HS-27A (cell line): ENCODE measurements at places on chromosomes 3 and 15.

GRCh38 chr3:100072326-100073048 is 41.8 kb downstream of the FILIP1L start:
- DNase-seq: no peak

GRCh38 chr3:14248849-14249523 is 70.4 kb downstream of the LSM3 start:
- no peak for DNase-seq

DNA sequence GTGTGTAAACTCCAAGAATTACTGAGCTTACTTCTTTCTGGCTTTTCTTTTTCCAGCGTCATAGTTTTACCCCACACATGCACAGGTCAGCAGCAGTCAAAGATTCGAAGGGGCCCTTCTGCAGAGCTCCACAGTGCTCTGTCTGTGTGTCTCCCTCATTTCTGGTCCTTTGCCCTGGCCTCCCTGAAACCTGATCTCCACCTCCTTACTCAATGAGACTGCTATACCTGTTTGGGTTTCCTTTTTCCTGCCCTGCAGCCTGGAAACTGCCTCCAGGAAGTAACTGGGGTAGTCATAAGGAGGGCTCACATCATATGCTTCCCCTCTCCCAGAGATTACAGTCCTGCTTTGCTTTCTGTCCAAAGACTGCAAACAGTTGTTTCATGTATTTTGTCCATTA is 82.8 kb upstream of the TNIK start:
- no peak for DNase-seq

DNA sequence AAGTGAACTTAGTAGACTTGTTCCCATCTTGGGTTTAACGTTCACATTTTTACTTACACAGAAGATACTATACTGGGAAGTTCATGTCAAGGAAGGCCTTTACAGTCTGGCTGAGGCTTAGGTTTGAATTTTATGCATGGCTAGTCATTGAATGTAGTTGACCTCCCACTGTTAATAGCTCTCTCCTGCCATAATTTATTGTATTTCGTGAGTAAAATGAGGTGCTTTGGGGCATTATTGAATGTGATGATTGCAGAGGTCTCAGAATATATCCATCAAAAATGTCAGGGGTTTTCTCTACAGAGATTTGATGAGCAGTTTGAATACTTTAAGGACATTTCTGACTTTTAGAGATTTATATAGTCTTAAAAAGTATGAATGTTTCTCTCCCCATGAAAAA is 356.6 kb upstream of the GRM7 start:
- DNase-seq: no peak

DNA sequence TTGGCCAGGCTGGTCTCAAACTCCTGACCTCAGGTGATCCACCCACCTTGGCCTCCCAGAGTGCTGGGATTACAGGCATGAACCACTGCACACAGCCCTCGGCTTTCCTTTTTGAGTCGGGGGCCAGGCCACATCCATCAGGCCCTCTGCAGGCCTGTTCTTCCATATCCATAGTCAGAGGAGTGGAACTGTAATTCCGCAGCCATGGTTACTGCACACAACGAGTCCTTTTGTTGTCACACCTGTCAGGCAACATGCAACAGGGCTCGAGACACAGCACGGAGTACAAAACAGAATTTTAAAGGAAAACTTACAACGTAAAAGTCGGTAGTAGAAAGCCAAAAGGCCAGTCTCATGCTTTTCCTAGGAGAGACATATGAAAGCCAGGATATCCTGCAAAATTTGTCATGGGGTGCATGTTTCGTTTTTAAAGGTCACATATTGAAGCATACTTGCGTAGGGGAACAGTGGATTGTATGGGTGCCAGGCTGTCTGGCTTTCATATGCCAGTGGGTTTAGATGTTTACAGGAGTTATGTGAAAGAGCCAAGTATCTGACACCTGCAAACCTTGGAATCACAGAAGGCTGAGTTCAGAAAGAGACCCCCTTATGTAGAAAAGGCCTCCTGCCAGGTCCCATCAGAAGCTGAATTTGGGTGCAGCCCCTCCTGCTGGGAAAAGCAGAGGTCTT is 63.2 kb upstream of the LPP start:
- no peak for DNase-seq

DNA sequence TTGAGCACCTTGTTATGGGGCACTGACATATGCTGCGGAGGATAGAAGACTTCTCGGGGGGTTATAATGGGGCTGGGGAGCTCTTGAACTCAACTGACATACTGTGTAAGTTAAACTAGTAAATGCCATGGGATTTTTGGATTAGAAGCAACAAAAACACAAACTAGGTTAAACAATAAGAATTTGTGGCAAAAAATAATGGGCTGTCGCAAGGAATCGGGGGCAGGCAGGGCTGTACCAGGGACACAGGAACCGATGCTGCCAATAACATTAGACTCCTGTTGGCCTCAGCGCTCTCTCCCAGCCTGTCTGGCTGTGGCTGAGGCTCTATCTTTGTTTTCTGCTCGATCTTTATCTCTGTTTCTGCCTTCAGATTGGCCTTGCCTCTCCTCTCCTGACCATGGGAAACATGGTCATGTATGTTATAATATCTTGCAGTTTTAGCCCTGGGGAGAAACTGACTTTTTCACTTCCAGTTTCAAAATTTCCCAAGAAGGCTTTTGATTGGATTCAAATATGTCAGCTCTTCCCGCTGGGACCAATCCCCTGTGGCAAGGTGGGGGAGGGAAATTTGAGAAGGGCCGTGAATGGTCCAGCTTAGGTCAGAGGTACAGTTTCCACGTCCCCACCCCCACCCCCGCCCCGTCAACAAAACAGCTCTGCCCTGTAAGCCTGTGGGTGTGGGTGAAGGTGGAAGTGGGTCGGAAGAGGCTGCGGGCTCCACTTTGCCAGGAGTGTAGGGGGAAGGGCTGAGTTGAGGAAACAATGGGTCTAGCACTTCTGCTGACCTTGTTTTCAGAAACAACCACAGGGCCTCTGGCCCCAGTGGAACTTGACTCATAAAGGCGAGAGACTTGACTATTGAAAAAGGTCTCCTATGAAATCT is 161.1 kb upstream of the TBL1XR1 start:
- DNase-seq: no peak

- DNase-seq: no peak
These were observed 94.6 kb downstream of the THRB start for GRCh38 chr3:24400015-24400414.

- no peak for DNase-seq
These were observed 19.9 kb downstream of the RBPMS2 start for GRCh38 chr15:64755427-64755940.

DNA sequence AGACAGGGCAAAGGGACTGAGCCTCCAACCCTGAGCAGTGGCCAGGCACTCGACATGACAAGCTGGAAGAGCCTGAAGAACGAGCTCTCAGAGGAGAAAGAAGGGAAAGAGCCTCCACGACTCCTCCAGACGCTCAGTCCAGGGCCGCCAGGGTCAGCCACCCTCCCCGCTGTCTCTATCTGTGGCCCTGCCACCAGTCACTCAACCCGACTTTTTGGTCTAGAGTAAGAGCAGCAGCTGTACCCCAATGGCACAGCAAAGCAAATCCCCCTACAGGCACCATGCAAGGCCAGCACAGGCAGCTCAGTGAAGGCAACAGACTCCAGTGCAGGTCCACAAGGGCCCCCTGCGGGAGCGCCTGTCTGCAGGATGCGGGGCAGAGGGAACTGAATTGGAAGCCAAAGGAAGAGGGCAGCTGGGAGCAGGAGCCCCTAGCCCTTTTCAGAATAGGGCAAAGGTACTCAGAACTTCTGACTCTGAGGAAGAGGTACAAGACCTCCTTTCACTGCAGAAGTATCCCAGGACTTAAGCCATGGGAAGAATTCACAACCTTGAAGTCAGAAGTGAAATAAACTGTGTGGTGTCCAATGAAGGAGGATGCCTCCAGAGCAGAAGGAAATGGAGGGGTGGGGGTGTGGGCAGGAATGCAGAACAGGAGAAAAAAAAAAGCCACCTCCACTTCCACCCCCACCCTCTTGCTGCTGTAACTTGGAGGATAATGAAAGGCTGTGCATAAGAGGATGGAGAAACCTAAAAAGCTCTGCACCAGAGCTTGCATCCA is 8.5 kb upstream of the GRAMD2A start:
- DNase-seq: no peak

- peak; percentile 98 for DNase-seq
These were observed 26.6 kb downstream of the SEMA7A start for GRCh38 chr15:74406992-74407705.

GRCh38 chr3:12252889-12253288 is 36.0 kb upstream of the PPARG start:
- no peak for DNase-seq

DNA sequence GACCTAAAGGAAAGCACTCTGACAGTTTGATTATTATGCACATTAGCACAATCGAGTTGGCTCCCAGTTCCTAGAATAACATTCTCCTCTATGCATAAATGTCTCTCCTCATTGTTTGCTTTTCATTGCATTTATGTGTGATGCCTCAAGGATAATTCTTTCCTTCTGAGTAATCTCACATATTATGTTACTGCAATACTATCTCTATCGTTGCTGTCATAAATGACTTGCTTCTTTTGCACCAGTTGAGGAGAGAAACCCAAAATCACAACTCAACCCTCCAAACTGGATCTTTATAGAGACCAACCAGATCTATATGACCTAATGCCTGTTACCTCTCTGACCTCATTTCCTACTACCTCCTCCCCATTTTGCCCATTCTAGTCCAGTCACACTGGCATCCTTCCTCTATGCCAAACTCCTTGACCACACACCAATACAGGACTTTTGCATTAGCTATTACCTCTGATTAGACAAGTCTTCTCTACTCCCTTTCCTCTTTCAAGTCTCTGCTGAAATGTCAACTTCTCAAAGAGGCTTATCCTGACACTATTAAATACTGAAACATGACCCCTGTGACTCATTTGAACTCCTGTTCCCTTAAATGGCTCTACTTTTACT is 1026.0 kb downstream of the TUSC7 start:
- DNase-seq: peak; percentile 55

DNA sequence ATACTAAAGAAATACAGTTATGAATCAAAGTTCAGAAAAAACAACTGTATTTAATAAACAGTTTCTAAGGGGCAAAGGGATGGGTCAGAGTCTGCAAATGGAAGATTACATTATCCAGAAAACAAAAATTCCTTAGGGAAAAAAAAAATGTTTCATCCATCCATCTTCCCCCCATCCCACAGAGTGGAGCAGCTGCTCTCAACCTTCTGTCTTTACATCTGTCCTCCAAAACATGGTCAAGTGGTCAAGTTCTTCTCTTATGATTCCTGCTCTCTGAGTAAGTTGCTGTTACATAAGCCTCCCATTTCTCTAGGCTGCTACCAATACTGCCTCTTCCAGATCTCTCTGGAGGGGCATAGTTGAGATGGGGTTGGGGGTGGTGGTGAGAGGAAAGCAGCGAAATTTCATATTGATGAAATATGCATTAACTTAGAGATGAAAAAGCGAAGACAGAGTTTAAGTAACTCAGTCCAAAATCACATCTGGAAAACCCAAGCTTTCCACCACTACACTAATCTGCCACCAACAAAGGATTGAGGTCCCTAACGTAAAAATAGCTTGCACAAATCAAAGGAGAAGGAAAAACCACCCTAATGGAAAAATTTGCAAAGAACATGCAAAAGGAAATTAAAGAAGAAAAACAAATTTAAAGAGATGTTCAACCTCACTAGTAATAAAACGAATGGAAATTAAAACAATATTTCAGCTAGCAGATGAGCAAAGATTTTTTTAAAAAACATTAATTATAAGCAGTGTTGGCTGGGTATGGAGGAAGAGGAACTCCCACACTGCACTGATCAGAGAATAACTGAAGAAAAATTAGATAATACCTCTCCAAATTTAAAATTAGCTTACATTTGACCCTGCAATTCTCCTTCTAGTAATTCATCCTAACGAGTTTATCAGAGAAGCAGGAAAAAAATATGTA is 109.5 kb downstream of the ST8SIA2 start:
- no peak for DNase-seq

DNA sequence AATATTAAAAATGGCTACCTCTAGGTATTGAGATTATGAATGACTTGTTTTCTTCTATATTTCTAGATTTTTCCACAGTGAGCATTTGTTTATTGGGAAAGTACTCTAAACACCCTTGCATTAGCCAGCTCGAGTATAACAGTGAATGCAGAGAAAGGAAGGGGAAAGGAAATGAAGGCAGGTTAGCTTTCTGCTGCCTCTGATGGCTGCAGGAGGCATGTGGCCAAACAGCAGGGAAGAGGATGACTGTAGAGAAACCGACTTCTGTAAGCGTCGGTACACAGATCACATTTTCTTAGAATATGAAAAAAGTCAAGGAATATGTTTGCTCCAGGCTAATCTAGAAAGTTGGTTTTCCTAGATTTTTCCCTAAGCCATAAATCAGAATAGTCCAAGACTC is 19.8 kb downstream of the GNB5 start:
- no peak for DNase-seq

- DNase-seq: no peak
These were observed 154.3 kb upstream of the TRIM42 start for GRCh38 chr3:140523600-140523999.

- no peak for DNase-seq
These were observed 707.8 kb upstream of the GOLIM4 start for GRCh38 chr3:168803536-168803935.

GRCh38 chr3:72041076-72041475 is 256.1 kb upstream of the PROK2 start:
- DNase-seq: no peak

GRCh38 chr3:115624029-115624741 is 875 bp downstream of the GAP43 start:
- no peak for DNase-seq

DNA sequence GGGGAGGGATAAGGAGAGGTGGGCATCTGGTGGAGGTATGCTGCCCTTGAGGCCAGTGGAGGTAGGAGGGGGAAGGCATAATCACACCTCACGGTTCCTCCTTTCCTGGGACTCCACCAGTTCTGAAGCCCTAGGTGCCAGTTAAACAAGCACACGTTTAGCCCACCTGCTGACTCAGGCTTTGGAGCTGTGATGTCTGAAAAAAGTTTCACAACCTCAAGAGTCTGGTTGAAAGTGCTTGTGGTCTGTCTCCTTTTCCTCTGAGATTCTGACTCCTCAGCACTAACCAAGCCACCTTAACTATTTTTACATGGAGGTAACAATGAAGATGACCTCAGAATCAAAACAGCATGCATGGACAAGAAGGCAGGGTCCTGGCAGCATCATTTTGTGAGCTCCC is 23.0 kb downstream of the HPS3 start:
- DNase-seq: no peak

DNA sequence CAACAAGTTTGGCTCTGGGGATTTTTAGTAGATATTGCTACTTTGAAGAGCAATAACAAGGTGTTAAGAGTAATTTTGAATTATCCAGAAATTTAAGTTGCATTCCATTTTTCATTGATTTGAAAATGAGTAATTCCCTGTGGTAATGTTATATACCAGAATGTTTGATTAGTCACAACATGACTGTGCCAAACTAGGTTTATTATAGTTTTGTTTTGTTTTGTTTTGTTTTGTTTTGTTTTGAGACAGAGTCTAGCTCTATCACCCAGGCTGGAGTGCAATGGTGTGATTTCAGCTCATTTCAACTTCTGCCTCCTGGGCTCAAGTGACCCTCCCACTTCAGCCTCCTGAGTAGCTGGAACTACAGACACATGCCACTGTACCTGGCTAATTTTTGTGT is 40.7 kb downstream of the CNOT10 start:
- DNase-seq: no peak
